Vein endothelial cell (primary cell): ENCODE measurements at places on chromosomes 13 and 19. TPM values are rescaled to one million over a fixed set of nuclear protein-coding genes. Genes with fewer than 3 reads are reported as not detected.

ZNF442 gene
- 0.65 and 1.5 TPM in 2 replicates for total RNA-seq

SLITRK5 gene
- not detected in 2 replicates for total RNA-seq

KLK6 gene
- 0.29 TPM in 1 of 2 replicates, not detected in the other for total RNA-seq

GALP gene
- not detected in 2 replicates for total RNA-seq

FAAP24 gene
- 2.6 and 3.3 TPM in 2 replicates for total RNA-seq

CYP2F1 gene
- not detected in 2 replicates for total RNA-seq

AP1M2 gene
- total RNA-seq, result not detected in 2 replicates

ACP5 gene
- under 0.01 TPM in 1 of 2 replicates, not detected in the other for total RNA-seq

FDX2 gene
- total RNA-seq, result 8.5 and 15.8 TPM in 2 replicates

ZNF554 gene
- 2.0 and 4.2 TPM in 2 replicates for total RNA-seq

METTL21C gene
- total RNA-seq, result not detected in 2 replicates

ZNF534 gene
- total RNA-seq, result not detected in 2 replicates

SAFB2 gene
- 32.0 and 48.5 TPM in 2 replicates for total RNA-seq

PGLYRP1 gene
- total RNA-seq, result not detected in 2 replicates
